ENCODE measurements at places on chromosomes 7 and 10.

DNA sequence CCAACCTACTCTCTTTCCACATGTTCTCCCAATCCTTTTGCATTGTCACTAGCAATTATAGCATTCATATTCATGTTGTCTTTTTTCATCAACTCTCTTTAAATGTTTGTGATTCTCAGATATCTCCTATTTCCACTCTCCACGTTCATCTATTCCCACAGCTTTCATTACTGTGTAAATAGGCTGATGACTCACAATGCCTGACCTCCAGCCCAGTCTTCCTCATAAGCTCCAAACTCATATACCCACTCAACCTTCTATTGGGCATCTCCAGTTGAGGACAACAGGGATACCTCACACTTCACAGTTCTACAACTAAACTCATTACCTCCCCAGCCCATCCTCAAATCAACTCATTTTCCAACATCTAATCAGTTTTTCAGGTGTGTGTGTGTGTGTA lies 194.1 kb downstream of the DGKI start:
- DNase-seq: no peak

DNA sequence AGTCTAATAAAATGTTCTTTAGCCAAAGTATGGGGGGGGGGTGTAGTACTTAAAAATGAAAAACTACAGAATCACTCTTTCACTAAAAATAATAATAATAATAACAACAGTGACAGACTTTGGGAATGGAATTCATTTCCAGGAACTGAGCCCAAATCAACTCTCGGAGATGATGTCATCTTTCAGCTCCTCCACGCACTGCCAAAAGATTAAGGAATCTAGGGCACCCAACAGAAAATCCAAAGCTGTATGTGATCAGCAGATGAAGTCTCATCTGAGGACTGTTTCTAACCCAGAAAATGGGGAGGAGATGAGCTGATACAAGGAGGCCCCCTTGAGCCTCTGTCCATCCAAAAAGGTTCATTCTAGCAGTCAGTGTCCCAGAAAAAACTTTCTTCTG lies 54.5 kb downstream of the GRB10 start:
- no peak for DNase-seq

DNA sequence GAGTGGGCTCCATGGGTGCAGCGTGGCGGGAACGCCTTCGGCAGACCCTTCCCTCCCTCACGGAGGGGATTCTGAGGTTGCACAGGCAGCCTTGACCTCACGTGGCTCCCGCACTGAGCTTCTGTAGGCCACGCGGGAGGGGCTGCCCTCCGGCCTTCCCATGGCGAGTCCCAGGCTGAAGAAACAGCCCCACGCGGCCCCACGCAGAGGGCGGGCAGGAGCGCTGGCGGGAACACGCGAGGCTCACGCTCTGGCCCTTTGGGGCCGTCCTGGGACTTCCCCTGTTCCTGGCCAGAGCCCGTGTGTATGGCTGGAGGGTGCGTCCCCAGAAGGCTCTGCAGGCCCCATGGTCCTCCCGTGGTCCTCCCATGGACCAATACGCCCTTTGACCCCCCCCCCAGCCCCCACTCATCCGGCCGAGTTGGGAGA lies 21.7 kb upstream of the NKX6-2 start:
- no peak for DNase-seq

DNA sequence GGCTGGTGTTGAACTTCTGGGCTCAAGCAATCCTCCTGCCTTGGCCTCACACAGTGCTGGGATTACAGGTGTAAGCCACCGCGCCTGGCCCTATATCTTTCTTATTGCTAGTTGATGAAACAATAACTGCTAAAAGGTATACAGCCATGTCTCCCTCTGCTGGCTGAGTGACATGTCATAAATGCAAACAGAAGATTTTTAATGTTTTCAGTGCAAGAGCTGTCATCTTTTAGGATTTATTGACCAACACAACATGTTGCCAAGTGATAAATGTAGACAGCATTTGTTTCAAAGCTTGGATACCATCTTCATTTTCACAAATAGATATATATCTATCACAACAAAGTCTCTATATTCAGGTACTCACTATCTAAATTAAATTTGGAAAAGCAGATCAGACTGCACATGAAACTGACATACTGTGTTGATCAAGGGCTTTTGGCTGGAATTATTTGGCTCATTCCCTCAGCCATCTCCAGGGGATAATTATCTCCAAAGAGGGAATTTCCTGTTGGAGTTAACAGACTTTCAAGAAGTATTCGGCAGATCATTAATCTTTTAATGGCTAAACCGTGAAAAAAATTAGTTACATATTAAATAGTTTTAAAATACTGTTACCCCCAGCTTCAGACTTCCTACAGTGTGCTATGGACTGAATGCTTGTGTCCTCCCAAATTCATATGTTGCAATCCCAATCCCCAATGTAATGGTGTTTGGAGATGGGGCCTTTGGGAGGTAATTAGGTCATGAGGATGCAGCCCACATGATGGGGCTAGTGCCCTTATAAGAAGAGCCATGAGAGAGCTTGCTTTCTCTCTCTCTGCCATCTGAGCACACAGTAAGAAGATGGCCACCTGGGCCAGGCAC lies 41.3 kb upstream of the SRPK2 start:
- DNase-seq: peak; percentile 7

DNA sequence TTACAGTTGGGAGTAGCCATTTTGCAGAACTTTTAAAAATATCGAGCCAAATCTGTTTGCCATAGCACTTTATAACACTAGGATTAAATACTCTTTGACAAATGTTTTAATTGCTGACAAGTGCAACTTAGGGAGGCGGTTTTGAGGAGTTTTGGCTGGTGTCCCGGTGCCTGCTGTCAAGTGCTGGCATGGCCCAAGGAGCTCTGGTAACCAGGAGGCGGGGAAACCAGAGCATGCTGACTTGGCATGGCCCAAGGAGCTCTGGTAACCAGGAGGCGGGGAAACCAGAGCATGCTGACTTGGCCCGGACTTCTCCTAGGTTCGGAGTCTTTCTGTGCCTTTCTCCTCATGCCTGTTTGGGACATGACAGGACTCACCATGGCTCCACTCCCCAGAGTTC lies 30.8 kb upstream of the ZNF32 start:
- no peak for DNase-seq

GRCh38 chr10:81564143-81564542 lies 310.9 kb upstream of the NRG3 start:
- DNase-seq: no peak

DNA sequence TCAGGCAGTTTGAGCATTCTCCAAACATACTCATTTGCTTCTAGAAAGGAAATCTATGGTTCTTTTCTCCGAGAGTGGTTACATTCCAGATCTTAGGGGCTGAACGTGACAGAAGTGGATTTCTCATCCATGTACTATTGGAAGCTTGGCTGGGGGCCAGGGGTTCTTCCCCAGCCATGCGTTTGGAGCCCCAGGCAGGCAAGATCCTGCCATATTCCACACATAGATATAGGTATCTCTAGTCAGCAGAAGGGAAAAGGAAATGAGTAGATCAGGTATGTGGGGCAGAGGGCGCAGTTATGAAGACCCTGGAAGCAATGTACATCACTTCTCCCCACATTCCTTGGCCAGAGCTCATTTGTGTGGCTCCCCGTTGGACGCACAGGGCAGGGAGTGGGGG lies 299.8 kb downstream of the CCDC3 start:
- DNase-seq: no peak

DNA sequence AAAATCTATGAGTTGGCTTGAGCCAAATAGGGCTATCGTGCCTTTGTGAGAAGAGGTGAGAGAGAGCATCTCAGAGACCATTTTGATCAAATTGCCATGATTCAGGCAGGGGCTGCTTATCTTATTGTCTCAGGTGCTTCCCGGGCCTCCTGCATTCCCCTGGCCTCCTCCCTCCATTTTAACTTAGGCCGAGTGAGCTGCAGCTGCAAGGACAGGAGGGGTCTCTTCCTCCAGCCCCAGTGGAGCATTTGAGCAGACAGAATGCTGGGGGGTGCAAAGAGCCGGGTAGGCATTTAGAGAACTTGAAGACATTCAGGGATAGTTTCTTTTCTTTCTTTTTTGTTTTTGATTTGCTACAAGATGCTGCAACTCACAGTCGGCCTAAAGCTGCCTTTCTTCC lies 59.0 kb downstream of the BUB3 start:
- no peak for DNase-seq

GRCh38 chr10:70828923-70829322 lies 13.2 kb downstream of the SGPL1 start:
- no peak for DNase-seq

GRCh38 chr10:30973737-30974136 lies 57.9 kb downstream of the ZNF438 start:
- no peak for DNase-seq

DNA sequence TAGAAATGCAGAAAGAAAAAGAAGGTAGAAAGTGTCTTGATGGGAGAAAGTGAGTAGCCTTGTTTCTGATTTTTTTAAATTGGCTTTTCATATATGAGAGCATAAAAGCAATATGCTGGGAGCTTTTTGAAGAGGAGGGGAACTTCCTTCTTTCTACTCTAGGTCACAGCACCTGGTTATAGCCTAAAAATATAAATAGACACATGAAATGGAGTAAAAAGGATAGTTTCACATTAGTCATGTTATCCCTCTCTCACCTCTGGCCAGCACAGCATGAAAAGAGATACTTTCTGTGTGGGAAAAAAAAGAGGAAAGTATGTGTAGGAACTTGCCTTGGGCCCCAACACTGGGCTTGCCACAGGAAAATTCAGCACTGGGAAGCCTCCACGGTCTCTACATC lies 292.2 kb upstream of the ZWINT start:
- DNase-seq: no peak

- DNase-seq: no peak
These were observed 109.3 kb downstream of the GRK5 start for GRCh38 chr10:119316729-119317097.

DNA sequence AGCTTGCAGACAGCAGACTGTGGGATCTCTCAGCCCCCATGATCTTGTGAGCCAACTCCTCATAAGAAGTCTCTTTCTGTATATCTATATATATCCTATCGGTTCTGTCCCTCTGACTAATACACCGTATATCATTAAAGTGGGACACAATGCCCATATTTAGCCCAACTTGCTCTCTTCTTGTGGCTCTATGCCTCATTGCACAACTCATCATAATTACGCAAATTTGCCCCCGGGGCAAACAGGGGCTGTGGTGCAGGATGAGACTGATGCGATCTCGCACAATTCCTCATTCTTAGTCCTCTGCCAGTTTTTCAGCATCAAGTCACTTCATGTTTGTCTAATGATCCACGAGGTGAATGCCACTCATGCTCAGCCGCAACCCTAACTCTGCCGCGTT lies 183.2 kb downstream of the PRPF18 start:
- no peak for DNase-seq

- DNase-seq: no peak
These were observed 228.1 kb downstream of the ACTR3B start for GRCh38 chr7:152987656-152988055.

DNA sequence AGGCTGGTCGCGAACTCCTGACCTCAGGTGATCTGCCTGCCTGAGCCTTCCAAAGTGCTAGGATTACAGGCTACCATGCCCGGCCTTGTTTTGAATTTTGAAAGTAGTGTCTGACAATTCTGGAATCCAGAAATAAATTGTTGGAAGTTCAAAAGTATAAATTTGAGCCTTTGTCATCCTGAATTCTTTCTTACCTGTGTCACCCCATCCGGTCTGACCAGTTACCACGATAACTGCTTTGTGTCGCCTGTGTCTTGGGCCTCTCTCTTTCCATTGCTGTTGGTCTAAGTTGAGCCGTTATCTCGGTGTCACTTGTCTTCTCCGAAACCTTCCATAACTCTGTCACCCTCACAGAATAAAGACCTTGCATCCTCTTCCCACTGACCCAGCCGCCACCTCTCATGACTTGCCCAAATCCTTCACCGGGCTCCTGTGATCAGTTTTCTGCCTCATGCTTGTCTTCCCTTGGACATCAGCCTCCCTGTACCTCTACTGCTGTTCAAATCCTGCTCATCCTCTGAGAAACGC lies 18.6 kb downstream of the CUL1 start:
- no peak for DNase-seq

DNA sequence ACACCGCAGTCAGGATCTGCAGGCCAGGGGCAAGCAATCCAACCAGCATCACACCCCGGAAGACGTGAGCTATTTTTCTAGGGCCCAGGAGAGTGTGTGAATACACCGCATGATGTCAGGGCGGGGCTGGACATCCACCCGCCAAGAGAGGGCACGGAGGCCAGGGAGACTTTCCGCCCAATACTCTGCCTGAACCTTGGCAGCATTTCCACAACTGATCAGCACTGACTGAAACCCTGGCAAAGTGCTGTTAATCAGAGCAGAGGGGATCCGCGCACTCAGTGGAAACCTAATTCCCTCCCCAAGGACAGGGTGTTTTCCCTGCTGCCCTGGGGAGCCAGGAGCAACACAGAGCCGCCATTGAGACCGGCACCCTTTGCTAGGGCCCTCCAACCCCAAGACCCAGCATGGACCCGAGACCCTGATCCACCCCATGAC lies 8.2 kb downstream of the MAD1L1 start:
- no peak for DNase-seq

- DNase-seq: no peak
These were observed 14.7 kb downstream of the CCNY start for GRCh38 chr10:35351021-35351420.

GRCh38 chr10:114279289-114279688 lies 40.2 kb downstream of the VWA2 start:
- no peak for DNase-seq

DNA sequence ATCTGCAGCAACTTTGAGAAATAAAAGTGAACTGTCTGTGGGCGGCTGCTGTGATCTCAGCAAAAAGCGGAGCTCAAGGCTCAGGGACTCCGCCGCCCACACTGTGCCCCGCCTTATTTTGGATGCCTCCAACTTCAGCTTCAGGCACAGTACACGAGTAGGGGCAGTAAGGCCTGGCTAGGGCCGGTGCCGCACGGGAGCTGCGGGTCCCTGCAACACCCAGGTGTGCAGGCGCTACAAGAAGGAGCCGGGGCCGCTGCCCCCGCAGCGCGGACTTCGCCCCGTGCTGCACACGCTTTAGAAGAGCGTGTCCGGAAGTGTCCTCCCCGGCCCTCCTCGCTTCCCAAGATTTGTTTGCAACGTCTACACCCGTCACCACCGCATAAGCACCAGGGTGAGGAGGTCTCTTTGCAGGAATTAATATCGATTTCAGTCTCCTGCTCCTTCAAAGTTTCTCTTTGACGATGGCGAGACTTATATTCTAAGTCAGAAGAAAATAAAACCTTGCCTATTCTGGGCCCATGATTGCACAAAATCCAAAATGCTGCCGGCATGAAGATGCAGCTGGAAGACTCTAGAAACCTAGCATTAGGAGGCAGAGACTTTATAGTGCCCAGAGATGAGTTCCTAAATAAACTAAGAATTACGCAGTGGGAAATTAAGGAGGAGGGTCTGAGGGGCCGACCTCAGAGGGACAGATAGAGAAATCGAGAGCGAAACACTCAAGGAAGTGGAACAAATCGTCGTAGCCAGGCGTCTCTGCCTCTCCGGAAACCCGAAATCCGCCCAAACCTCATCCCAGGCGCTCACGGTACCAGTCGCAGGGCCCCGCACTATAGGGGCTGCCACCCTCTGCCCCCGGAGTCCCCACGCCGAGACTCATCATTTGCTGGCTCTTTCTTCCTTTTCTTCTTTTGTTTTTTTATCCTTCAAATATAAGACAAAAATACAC lies 6.4 kb downstream of the VAX1 start:
- DNase-seq: no peak

Measured in activated T-helper 1 cell treated with Interleukin-2 at 50 U/mL for 16 hours (primary cell).